ENCODE measurements at places on chromosomes 11 and 22.

DNA sequence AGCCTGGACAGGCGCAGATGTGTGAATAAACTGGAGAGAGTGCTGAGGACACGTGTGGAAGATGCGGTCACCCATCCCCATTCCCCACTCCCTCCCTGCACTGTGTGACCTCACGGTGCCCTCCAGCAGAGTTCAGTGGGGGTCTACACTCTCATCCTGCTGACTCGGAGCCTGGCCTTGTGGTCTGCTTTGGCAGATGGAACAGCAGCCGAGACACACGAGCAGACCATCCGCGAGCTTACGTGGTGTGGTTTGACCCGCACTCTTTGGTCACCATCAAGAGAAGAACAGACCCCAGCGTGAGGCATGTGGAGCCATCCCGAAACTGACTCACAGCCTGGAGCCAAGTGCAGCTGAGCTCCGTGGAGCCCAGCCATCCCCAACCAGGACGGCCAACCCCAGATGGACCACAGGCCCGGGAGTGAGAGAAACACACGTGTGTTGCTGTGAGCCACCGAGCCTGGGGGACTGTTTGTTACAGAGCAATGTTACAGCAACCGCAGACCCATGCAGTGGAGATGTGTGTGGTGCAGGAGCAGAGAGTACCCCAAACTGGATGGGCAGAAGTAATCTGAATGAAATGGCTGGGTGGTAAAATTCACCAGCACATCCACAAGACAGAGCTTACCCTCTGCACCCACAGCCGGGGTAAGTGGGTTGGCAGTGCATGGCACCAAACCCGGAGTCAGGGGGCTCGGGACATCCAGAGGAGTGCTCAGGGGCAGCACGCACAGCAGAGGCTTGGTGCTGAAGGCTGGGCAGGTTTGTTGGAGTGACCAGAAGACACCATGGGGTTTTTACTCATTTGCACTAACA, 90.7 kb downstream of the RTL6 start:
- no peak for DNase-seq

DNA sequence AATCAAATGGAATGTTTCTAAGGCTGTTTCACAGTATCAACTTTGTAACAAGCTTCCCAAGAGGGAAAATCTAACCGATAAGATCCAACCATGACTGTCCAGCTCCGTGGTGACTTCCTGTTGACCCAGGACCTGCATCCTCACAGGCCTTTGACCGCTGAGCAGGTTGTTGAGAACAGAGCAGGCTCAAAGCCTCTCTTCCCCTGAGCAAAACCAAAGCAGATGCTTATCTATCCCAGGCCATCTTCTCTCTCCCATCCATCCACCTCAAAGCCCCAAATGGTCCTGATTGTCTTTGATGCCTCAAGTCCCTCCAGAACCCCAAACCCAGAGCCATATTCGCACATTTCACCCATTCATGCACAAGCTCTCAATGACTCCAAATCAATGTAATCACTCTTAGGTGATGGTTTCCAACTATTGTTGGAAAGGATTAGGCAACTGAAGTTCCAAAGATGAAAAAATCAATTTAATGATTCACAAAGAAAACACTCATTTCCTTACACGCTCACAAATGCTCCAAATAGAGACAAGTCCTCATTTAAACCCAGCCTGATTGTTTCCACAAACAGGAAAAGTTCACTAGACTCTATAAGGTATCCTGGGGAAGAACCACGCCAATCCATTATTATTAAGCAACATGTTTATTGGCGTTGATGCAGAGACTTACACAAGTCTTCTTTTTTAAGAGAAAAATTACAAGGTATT, 48.7 kb downstream of the C11orf58 start:
- no peak for DNase-seq

DNA sequence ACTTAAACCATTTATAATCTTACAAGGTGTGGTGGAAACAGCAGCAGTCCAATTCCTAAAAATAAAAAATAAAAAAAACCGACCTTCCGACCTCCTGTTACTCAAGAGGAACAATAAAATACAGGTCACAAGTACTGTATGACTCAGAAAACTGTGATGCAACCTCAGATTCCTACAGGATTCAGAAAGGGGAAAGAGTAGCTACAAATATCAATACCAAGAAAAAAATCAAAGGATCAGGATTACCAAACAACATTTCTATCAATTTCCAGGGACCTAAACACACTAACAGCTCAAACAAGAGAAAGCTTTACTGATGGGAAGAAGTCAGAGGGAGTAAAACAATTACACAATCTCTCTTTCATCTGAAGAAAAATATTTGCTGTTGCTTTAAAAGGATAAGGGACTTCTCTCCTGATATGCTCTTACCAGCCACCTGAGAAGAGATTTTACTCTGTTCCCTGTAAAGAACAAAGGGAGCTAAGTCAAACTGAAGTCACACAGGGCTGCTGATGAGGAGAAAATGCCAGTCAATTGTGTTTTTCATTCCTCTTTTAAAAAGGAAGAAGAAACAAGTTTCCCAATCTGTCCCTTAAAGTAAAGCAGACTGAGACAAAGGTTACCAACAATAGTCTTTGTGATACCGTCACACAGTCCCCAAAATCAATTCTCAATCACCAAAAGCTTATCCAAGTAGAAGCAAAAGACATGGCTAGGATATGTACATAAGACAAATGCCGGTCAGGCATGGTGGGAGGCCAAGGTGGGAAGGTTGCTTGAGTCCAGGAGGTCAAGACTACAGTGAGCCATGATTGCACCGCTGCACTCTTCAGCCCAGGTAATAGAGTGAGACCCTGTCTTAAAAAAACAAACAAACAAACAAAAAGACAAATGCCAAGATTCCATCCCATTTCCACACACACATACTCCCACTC, 39.3 kb downstream of the AMBRA1 start:
- no peak for DNase-seq

- no peak for DNase-seq
These were observed 53.6 kb downstream of the BCR start for GRCh38 chr22:23233752-23234408.

GRCh38 chr11:27427183-27427980, 45.2 kb downstream of the LGR4 start:
- no peak for DNase-seq
